GOT3 (cell line): ENCODE measurements at places on chromosomes 1 and 21.

GRCh38 chr1:21326861-21327344 lies 36.6 kb upstream of the ECE1 start:
- DNase-seq, result no peak

- no peak for DNase-seq
Measured at GRCh38 chr1:81584398-81584797, 216.3 kb upstream of the ADGRL2 start.

GRCh38 chr1:94819945-94820746 lies at the start of gene SLC44A3:
SLC44A3 (plus strand) TSS chr1:94820357; CDS start chr1:94820452, 95 bp downstream.
- no peak for DNase-seq

- no peak for DNase-seq
Measured at GRCh38 chr1:186739515-186739914, 59.3 kb upstream of the PTGS2 start.

DNA sequence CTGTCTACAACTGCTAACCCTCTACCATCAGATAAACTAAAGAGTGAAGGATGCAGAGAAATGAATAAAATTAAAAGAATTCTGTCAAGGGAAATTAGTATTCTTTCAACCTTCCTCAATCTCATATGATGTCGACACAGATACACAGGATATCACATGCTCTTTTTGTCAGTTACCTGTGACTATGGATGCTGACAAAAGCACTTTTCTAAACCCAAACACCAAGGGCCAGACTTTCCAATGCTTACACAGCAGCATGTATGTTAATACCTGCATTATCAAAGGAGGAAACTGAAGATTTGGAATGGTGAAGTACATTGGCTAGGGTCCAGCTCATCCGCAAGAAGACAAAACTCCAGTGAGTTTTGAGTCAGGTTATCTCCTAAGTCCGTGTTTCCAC lies 294.0 kb downstream of the SMYD3 start:
- no peak for DNase-seq

GRCh38 chr1:156295391-156295947 lies at the start of gene GLMP:
GLMP (minus strand) TSS chr1:156295679; CDS start chr1:156295645, 34 bp downstream.
- DNase-seq, result no peak

DNA sequence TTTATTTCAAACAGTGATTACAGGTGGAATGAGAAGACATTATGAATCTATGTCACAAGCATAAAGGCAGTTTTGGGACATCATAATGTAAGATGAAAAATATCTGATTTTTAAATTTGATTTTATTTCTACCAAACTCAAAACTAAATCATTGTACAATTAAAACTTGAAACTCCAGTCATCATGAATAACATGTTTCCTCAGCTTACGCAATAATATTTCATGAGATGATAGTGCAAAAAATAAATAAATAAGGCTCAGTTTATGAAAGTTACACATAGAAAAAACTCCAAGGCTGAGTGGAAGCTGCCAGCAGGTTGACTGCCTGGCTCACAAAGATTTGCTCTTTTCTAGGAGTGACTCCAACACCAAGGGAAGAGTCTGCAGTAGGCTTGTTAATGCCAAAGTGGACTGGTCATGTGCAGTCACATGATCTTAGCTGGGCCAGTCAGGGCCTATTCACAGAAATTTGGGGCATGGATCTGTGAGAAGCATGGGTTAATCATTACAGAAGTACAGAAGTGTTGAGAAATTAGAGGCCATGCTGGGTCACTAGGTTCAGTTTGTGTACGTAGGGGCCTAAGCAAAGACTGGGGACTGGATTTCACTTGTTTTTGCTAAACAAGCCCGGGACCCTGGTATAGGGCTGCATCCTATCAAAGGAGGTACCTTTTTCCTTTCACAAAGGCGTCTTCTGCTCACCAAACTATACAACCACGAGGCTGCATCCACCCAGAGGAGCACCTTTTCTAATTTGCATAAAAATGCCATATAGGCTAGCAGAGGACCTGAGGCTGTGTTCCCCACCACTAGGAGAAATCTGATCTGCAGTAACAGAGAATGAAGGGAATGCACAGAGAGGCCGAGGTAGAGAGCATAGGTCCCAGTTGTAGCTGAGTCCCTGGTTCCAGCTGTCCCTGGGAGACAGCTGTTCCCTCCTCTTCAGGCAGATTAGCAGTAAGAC lies 4.9 kb upstream of the ABCA4 start:
- no peak for DNase-seq

DNA sequence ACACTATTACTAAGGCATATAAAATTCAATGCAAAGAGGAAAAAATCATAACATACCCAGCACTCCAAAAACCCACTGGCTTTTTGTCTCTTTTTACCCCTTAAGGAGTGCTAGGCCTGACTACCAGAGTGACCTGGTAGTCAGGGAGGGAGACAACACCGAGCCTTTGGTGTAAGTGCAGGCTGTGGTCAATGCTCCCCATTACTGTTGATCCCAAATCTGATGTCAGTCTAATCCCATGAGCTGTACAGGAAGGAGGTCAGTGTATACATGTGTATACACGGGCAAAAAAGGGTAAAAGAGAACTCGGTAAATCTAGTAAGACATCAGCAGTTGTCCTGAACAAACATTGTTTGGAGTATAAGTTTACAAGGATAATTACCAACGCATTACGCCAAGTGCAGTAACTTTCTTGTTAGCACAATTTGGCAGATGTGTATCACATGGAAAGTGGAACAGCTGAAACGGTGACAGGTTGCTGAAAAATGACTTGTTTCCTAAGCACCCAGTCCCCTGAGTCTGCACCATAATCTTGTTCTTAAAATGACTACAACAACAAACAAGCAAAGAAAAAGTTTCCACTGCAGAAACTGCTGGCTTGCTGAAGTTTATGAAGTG lies 217.9 kb downstream of the KCNH1 start:
- DNase-seq, result no peak

DNA sequence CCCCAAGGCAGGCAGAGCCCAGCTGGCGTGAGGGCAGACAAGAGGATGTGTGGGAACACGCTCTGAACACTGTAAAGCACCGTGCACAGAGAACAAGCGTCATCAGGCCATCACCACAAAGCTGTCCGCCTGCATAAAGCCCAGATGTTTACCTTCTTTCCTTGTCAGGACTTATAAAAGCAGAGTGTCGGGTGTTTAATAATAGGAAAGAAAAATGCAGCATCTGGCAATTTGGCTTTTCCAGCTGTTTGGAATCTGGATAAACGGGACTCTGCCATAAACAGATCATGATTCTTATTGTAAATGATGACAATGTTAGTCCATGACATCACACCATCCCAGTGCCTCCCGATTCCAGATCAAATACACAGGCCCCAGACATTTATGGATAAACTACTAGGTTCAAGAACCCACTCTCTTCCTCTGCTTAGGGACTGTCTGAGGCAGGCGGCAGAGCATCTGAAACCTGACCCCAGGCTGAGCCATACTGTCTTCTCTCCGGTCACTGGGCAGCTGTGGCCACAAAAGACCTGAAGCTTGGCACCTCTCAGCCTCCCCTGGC lies 4.2 kb downstream of the GLIS1 start:
- no peak for DNase-seq

DNA sequence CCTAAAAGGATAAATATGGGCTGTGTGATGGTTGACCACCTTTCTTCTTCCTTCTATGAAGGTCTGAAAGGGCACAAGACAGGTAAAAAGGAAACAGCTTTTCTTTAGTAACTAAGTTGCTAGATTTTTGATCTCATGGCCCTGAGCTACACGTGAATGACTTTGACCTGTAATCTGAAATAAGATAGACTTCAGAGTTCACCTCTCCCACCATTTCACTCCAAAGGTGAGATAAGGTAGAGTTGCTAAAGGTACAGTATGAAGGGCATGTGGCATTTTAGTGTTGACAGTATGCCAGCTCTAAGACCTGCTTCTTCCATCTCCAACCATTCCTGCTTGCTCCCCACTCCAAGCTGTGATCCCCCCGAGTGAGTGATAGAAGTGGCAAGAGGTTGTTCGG lies 25.8 kb upstream of the C8B start:
- no peak for DNase-seq

DNA sequence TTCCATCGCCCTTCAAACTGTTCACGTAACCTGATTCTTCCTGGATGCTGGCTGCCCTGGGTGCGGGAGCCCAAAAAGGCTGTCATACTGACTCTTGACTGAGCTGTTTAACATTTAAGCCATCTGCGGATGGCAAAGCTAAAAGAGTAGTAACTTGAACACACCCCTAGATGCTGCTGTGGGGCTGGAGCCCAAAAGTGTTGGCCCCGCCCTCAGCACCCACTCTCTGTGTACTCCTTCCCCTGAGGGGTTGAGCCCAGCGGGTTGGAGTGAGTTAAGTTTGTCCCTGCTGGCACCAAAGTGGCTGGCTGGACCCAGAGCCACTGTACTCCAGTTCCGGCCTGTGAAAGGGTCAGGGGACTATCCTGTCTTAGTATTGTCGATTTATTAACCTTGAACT lies 640.6 kb downstream of the PTPRU start:
- no peak for DNase-seq

- DNase-seq, result no peak
Measured at GRCh38 chr1:19505693-19506457, 20.5 kb upstream of the CAPZB start.

- DNase-seq, result no peak
Measured at GRCh38 chr1:81799939-81800694, 617 bp upstream of the ADGRL2 start.

DNA sequence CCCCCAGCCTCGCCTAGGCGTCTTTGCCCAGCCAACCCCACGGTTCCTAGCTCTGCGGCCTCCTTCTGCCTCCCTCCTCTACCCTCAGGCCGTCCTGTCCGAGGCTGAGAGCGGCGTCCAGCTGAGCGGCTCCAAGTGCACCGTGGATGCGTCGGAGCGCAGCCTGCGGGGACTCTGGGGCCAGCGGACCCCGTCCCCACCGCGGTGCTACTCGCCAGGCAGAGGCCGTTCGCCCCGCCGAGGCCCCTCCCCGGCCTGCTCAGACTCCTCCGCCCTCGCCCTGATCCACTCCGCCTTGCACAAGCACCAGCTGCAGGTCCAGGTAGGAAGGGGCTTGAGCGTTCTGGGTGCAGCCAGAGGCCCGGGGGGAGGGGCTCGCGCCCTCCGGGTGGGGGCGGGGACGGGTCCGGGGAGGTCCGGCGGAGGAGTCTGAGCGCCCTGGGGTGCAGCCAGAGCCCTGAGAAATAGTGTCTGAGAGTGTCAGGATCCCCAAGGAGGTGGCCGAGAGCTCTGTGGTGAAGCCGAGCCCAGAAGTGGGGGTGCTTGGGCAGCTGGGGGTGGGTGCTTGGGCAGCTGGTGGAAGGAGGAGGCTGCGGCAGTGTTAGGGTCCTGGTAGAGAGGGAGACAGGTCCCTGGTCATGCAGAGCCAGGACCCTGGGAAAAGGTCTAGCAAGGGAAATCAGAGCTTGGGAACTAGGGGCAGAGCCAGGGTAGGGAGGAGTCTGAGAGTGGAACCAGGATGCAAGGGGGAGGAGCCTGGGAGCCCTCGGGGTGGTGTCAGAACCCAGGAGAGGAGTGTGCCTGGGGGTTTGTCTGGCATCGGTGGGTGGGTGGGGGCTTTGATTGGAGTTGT lies 3.2 kb upstream of the NBPF3 start:
- no peak for DNase-seq

DNA sequence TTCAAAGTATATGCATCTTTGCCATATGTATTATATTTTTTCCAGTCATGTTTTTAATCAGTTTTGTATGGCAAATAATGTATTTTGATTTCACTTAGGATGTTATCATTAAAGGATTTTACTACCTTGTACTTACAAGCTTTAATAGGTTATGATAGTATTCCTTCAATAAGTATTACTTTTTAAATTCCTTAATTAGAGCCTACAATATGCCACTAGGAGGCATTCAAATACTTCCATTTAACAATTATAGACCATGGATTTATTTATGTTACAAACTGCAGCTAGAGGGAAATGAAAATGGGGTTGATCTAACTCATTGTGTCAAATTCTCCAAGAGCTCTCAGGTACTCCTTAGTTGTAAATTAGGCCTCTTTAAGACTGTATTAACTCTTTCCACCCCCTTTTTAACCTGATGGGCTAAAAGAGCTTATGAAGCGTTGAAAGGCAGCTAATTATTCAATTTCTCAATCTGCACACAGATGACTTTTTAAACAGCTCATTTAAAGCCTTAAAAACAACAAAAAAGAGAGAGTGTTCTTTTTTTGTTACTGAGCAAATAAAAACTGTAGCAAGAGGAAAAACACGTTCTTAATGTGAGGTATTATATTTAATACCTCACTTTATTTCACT lies 156.2 kb downstream of the DENND1B start:
- no peak for DNase-seq

DNA sequence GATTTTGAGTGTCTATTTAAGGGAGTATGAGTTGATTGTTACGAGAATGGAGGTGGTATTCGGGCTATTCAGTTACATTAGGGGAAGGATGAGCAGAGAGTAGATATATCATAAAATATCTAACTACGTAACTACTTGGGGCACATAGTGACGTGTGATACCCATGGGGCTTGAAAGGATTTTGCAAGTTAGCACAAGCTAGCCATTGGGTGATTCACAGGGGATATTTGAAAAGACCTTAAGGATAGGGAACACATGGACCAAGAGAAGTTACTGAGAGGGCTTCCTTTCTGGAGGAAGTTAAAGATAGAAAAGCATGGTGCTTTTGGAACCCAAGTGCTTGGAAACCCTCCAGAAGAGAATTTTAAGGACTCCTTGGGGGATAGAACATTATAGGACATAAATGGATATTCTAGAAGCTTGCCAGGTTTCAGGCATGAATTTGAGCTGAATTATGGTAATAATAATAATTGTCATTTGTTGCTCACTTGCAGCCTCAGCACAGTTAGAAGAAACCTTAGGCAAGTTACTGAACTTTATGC lies 5.4 kb downstream of the DISP1 start:
- DNase-seq, result no peak

DNA sequence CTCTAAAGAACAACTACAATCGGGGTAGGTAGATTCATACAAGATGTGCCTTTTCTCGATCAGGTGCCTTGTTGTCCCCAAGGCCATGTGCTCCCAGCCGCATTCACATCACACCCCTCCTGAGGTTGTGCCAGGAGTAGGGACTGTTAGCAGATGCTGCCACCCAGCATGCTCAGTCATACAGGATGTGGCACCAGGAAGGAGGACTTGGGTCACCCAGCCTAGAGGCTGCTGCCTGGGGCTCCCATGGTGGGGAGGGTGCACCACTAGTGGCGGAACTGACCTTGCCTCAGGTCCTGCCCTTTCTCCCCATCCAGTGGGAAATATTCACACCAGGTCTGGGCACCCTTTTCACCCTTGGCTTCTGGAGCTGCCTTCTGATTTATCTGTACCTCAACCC lies 8.3 kb downstream of the TEX35 start:
- no peak for DNase-seq

DNA sequence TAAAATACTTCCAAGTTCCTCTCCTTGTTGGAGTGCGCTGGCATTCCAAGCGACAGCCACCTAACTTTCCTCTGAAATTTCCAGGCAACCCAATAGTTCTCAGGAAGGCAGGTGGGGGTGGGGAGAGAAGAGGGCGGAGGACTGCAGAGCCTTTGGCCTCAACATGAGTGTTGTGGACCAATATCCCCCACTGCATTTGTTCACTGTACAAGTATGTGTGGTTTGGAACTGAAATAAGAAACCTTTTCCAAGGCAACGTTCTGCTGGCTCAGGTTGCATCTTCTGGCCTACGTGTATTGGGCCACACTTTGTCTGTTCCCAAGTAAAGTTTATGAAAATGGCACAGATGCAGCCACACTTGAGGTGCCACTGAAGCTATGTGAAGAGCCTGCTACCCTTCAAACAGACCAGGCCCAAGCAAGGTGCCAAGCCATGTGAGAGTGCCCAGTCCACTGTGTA lies 153.4 kb downstream of the DHRS3 start:
- no peak for DNase-seq
